ENCODE measurements at places on chromosomes 4 and X.
A peak's percentile ranks its signal among the peaks of the same experiment; 100 is the strongest.

GRCh38 chr4:94454405-94454804 lies 2.7 kb downstream of the PDLIM5 start:
- peak; percentile 23 for DNase-seq

- no peak for DNase-seq
These were observed 315.8 kb downstream of the MID1IP1 start for GRCh38 chrX:39117101-39117500.

- DNase-seq = no peak
These were observed 126.9 kb upstream of the BCOR start for GRCh38 chrX:40224658-40225057.

GRCh38 chr4:117334451-117335188 lies 249.2 kb upstream of the TRAM1L1 start:
- no peak for DNase-seq

- DNase-seq = no peak
These were observed 26.5 kb downstream of the SEC31A start for GRCh38 chr4:82864336-82864979.

DNA sequence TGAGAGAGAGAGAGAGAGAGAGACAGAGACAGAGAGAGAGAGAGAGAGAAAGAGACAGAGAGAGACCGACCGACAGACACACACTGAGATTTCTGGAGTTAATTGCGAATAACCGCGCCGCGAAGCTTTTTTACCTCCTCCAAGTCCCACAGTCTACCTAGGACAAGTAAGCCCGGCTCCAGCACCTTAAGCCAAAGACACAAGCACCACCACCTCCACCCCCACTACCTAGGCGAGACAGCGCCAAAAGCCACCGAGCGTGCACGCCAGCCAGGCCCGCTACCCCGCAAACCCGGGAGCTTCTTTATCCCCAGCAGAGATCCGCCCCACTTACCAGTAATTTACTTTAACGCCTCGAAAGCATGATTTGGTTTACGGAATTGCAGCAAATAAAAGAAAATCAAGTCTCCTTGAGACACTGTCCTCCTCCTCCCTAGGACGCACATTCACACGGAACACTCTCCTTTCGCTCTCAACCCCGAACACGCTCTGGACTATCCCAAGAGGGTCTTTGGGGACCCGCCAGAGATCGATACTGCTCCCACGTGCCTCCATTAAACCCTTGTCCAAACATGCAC lies 649.6 kb upstream of the DIPK2B start:
- no peak for DNase-seq

GRCh38 chr4:27000820-27001219 lies 140.2 kb downstream of the STIM2 start:
- DNase-seq = peak; percentile 25

DNA sequence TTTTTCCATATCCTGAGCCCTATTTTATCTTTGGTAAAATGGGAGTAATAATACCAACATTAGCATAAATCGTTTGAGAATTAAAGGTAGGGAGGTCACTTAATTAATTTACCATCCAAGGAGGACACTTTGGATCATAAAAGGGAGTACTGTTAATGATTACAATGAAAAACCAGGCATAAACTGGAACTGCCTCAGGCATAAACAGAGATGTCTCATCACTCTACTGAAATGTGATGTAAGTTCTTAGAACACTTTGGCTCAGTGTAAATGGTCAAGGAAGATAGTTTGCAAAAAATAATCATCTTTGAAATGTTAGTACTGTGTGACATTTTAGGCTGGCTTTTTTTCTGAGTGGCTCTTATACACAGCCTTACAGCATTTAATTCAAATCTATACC lies 268.7 kb downstream of the SLC39A8 start:
- DNase-seq = no peak

- no peak for DNase-seq
These were observed 42.3 kb upstream of the LNX1 start for GRCh38 chr4:53633608-53634007.

GRCh38 chr4:124804584-124804983 lies 92.1 kb upstream of the ANKRD50 start:
- peak; percentile 13 for DNase-seq

- no peak for DNase-seq
These were observed at the start of gene DAPP1 for GRCh38 chr4:99816545-99817308. DAPP1 (plus strand) TSS chr4:99816827; CDS start chr4:99816914, 87 bp downstream.

- DNase-seq = no peak
These were observed 69.2 kb downstream of the SYNPO2 start for GRCh38 chr4:118957722-118958445.

GRCh38 chrX:40331762-40332161 lies 234.0 kb upstream of the BCOR start:
- no peak for DNase-seq

DNA sequence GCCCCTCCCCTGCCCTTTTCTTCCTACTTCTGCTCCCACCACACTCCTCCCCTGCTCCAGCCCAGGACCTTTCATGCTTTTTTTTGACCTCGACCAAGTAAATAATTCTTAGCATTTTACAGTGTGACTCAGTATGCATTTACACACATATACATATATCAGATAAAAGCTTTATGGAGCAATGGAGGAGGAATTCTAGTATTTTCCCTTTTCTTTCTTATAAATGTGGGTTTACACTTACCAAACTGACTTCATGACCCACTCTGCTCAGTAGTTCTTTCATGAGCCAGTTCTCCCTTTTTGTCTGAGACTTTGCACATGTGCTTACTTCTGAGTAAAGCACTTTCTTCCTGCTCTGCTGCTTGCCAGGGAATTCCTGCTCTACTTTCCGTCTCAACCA lies 111.8 kb upstream of the H2AZ1 start:
- DNase-seq = no peak

DNA sequence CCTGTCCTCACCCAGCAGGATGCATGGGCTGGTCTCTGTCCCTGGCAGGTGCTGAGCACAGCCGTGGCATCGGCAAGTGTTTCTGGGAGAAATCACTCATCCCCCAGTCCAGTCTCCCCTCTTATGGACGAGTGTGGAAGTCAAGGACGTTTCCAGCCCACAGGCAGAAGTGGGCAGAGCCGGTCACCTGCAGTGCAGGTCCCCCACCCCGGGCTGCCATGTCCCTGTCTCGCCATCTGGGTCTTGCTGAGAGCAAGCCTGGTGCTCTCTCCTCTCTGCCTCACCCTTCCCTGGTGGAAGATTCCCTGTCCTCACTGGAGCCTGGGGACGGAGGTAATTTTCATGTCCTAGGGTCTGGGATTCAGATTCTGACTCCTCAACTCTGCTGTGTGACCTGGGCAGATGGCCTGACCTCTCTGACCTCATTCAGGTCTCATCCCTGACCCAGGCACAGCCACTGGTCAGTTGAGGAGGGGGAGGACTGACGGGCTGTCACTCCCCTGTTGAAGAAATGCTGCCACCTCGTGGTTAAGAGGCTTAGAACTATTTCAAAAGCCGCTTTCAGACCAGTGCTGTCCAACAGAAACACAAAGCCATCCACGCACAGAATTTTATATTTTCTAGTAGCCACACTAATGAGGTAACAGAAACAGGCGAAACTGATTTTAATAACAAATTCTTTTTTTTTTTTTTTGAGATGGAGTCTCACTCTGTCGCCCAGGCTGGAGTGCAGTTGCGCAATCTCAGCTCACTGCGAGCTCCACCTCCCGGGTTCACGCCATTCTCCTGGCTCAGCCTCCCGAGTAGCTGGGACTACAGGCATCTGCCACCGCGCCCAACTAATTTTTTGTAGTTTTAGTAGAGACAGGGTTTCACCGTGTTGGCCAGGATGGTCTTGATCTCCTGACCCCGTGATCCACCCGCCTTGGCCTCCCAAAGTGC lies 1.8 kb downstream of the CPZ start:
- peak; percentile 73 for DNase-seq

- DNase-seq = no peak
These were observed 50.2 kb downstream of the GPRIN3 start for GRCh38 chr4:89257376-89257775.

DNA sequence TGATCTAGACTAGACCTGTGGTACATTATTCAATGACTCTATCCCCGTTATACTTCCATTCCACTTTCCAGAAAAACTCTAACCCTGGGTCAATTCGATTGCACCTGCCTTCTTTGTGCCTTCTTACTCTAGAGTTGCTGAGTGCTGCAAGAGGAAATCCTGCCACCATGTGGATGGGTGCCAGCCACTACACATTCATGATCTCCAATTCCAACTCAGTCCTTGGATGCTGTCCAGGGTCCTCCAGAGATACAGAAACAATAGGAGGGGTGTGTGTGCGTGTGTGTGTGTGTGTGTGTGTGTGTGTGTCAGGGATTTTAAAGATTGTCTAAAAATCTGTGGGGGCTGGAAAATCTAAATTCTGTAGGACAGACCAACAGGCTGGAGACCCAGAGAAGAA lies 42.9 kb upstream of the INTS6L start:
- DNase-seq = peak; percentile 57

- no peak for DNase-seq
These were observed 2047.9 kb downstream of the ARAP2 start for GRCh38 chr4:34196375-34196774.

DNA sequence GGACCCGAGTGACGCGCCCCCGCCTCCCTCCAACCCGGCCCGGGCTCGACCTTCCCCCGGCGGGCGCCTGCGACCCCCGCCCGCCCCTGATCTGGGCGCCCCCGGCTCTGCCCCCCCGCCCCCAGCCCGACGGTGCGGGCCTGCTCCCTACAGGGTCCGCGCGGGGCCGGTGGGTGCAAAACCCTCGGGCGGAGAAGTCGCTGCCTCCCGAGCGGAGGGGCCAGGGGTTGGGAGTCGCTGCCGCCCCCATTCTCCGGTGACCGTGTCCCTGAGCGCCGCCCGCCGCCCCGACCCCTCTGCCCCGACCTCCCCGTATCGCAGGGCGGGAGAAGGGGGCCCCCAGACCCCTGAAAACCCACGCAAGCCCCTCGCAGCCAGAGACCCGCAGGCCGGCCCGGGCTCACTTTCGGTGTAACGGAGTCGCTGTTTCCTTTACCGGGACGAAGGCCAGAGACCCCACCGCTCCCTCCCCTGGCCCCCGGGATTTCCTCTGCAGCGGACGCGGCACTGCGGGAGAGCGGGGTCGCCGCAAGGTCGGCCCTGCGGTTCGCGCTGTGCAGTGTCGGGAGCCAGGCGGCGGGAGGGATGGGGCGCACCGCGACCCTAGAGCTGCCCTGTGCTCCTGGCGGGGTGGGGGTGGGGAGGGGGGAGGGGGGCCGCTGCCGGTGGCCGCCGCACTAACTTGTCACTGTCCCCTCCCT lies 729 bp upstream of the CPLX1 start:
- no peak for DNase-seq

DNA sequence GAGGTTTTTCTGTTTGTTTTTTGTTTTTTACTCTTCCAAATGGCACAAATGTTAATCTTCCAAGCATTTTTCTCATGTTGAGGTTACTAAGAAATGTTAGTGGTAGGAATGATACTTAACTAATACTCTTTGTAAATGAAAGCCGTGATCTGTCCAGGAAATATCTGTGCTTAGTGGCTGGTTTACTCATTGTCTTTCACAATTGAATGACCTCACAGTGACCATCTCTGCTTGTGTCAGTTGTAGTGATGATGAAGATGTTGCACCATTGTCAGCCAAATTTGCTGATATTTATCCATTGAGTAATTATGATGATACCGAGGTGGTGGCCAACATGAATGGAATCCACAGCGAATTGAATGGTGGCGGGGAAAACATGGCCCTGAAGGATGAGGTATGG lies 93.5 kb downstream of the TNIP2 start:
- peak; percentile 26 for DNase-seq

DNA sequence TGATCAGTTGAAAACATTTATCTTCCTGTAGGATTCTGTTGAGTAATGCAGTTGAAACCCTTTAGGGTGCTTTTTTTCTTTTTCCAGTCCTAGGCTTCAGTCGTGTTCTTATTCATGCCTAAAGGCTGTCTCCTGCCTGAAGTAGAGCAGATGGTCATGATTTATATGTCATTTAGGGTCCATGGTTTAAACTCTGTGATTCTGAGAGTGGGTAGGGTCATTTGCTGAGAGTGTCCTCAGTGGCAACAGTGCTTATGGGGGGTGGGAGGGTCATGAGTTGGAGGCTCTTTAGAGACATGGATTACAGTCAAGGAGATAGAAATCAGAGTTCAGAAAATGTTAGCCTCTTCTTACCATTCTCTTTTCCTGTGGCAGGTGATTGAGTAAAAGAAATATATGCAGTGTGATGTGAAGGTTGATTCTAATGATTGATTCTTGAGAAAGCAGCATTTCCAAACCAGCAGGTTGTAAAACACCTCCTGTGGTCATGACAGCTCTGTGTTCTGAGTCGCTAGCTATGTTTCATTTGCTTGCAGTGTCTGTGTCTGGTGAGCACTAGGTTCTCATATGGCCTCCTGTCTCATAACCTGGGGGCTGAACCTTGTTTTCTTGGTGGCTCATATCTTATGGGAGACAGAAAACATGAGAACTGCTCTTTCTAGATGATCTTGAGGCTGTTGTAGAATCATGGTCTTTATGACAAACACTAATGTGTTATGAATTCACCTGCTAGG lies 60.4 kb downstream of the JADE1 start:
- no peak for DNase-seq

GRCh38 chr4:144720491-144720890 lies 74.5 kb downstream of the HHIP start:
- DNase-seq = no peak

- DNase-seq = no peak
These were observed 22.5 kb downstream of the C4orf46 start for GRCh38 chr4:158649111-158649680.

DNA sequence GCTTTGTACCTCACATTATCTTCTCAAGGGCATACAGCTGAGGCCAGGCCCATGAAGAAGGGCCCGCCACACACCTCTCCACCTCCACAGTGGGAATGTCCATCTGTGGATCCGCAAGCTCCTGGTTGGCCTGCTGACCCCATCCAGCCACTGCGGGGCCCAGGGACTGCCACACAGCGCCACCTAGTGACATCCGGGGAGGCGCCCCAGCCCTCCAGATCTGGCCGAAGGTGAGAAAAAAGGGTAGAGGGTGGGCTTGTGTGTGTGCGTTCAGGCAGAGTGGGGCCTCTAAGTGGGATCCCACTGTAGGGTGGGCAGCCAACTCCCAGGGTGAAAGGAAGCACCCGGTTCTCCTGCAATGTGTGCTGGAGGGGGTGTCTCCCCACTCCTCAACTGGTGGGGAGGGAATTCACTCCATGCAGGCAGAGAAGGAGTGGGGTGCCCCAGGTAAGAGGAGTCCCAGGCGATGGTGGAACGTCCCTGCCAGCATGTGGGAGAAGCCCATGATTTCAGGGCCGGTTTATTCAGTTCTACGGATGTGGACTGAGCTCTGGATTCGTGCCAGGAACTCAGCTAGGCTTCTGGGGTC lies 117.3 kb downstream of the ENPP6 start:
- DNase-seq = peak; percentile 44

DNA sequence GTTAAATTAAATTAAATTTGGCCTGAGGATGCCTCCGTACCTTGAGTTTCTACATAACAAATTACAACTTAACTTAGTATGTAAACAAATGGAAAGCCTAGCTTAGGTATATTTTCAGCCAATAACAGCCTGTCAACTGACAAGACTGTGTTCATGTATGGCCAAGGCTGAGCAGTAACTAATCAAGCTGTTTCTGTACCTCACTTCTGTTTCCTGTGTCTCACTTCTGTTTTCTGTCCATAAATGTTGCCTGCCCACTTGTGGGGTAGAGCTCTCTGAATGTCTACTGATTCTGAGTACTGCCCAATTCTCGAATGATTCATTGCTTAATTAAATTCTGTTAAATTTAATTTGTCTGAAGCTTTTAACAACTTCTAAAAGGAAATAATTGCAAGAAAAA lies 445.2 kb downstream of the PCDH11X start:
- DNase-seq = no peak

- DNase-seq = no peak
These were observed 600.3 kb downstream of the SPRY1 start for GRCh38 chr4:123996718-123997510.

GRCh38 chr4:98232202-98232601 lies 29.0 kb upstream of the RAP1GDS1 start:
- DNase-seq = no peak

All from ACHN (cell line).